ENCODE measurements at places on chromosomes 5 and 9.
A peak's percentile ranks its signal among the peaks of the same experiment; 100 is the strongest.

- DNase-seq = no peak
These were observed 156.0 kb upstream of the MAST4 start for GRCh38 chr5:66440202-66440680.

DNA sequence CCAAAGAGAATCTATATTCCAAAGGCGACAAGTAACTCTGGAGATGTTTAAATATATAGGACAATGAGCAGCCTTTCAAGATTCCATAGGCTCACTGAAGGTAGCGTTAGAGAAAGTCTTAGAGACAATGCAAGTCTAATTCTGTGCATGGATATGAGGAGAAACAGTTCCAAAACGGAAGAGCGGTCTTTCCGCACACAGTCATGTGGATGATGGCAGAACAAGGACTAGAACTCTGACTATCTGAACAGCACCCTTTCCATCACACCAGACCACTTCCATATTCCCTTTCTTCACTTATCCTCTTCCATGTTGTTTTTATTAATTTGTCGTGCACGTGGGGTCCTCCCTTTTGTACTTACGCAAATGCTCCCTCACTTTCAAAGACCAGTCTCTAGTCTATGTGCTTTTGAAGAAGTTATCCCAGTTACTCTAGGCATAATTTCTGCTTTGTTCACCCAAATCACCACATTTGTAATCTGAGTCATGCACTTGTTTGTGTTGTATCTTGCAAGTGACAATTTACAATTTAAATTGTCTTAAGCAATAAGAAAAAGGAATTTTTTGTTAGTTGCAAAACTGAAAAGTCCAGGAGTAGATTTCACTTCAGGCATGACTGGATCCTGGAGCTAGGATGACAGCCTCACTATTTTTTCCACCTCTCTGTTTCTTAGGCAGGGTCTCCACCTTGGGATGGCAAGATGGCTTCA is 116.0 kb upstream of the ADRA1B start:
- DNase-seq = no peak

- DNase-seq = no peak
These were observed 789 bp downstream of the COL27A1 start for GRCh38 chr9:114155995-114156656.

GRCh38 chr5:168042284-168043068 is 249.0 kb upstream of the WWC1 start:
- no peak for DNase-seq

DNA sequence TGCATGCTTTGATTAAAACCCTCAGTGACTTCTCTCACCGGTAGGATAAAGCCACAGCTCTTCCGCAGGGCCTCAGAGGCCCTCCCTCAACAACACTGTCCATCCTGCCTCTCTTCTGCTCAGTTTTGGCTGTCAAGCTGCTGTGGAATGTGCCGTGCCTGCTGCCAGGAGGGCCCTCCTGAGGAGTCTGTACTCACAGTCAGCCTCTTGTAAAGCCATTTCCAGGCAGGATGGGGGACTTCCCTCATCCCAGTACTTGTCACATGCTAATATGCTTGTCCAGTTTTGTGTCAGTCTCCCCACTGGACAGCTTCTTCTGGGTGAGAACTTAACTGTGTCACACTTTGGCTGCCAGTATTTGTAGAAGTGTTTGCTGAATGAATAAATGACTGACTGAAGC is 13.9 kb upstream of the DDX41 start:
- DNase-seq = no peak

DNA sequence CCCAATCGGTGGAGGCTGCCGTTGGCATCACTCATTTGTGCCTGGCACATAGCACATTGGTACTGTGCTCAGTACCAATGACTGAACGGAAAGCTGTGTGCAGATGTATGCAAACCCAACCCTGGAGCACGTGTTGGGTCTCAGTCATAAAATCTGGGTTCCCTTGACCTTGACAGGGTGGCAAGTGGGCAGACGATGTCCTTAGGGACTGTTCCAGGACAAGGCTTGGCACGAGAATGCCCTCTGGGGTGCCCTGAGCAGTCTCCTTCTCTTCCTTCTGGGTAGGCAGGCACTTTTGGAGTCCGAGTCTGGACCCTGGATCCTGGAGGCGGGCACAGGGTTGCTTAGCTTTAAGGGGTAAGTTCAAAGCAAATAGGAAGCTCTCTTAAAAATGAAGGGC is 75.8 kb downstream of the MACROH2A1 start:
- DNase-seq = no peak

DNA sequence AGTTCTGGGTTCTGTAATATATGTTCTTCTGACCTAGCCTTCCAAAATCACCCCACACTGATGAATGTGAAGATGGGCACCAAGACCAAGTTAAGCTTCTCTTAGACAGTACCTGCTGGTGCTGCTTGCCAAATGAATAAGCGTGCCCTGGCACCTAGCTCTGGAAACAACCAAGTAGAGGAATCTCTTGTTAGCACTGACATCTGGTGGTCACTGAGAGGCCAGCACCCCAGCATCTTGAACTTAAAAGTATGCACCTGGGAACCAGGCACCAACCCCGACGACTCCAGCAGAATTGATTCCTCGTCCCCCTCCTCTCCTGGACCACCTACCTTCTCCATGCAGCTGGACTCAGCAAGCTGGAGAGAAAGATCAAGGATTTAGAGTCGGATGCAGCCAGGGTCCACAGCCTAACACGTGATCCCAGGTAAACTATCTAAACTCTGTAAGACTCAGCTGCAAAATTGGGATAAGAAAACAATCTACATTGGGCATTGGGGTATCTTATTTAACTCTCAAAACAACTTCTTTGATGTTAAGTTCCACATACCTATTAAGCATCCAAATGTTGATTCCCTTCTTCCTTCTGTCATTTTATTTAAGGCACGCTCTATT is 89.8 kb downstream of the SLC1A3 start:
- DNase-seq = peak; percentile 8

Measured in NCI-H1694 treated with DMSO at 0.1 percent for 48 hours (cell line).